ENCODE measurements at places on chromosomes 12 and 14.

- DNase-seq = no peak
Observed at GRCh38 chr12:48965298-48965838, 6.2 kb downstream of the WNT10B start.

DNA sequence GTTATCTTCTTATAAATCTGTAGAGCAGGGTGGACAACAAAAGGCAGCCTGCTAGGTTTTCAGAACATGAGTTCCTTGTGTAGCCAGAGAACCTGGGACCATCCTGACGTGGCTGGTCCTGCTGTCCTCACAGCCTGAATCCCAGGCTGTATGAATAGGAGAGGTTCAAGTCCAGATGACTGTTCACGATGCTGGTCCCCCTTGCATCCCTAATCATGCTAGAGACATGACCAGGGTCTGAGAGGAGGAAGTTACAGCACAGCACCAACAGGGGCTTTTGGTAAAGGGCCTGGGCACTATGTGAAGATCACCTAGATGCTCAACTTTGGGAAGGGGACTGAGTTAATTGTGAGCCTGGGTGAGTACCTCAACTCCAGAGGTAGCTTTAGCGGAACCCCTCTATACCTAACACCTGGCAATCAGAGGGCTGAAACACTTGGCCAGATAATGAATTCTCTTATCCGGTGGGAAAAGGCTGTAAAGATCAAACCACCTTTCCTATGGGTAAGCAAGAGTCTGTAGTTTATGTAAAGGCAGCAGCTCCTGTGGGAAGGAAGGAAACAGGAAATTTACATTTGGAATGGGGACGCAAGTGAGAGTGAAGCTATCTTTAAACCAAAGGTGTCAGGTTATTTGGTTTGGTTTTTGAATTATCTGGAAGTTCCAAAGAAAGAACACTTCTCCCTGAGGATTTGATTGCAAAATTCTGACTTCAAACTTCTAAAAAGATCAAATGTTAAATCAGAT, 112.8 kb downstream of the DAD1 start:
- no peak for DNase-seq

- no peak for DNase-seq
Observed at GRCh38 chr12:120346681-120347080, 19.1 kb upstream of the PLA2G1B start.

- no peak for DNase-seq
Observed at GRCh38 chr14:39558525-39558924, 126.3 kb upstream of the FBXO33 start.

- no peak for DNase-seq
Observed at GRCh38 chr12:120874547-120875245, 29.5 kb downstream of the SPPL3 start.

- DNase-seq = no peak
Observed at GRCh38 chr12:54184024-54184805, 4.6 kb downstream of the SMUG1 start.

DNA sequence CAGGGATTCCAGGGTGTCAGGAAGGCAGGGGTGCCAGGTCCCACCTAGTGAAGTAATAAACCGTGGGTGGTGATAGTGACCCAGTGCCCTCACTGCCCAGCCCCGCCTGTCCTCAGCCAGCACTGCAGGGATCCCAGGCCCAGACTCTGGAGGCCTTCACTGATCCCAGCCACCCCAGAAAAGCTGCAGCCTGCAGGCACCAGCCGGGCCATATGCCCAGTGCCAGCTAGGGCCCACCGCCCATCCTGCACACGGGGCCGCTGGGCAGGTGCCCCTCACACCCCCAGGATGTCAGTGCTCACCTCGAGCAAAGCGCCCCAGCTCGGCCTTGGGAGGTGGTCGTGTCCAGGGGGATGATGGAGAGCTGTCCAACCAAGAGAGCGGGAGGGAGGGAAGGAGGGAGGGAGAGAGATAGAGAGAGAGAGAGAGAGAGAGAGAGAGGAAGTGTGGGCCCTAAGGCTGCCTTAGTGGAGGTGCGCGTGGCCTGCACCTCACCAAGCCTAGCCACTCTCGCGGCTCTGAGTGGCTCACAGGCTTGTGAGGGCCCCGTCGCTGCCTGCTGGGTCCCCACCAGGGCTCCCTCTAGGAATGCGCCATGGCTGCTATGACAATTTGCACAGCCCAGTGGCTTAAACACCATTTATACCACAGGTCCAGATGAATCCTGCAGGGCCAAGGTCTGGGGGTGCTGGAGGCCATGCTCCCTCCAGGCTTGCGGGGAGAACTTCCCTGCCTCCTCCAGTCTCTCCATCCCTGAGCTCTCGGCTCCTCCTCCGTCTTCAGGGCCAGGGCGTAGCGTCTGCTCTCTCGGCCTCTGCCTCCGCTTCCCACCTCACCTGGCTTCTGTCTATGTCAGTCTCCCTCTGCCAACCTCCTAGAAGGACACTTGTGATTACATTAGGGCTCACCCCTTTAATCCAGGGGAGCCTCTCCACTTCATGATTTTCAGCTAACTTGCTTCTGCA, 401.0 kb downstream of the TMEM121 start:
- DNase-seq = no peak

- DNase-seq = no peak
Observed at GRCh38 chr12:94550964-94551363, 91.3 kb upstream of the CEP83 start.

- no peak for DNase-seq
Observed at GRCh38 chr12:59843260-59843843, 247.5 kb downstream of the SLC16A7 start.

GRCh38 chr12:96302687-96303310, 97.4 kb downstream of the CDK17 start:
- no peak for DNase-seq

- DNase-seq = no peak
Observed at GRCh38 chr12:94676031-94676641, 25.8 kb upstream of the TMCC3 start.

DNA sequence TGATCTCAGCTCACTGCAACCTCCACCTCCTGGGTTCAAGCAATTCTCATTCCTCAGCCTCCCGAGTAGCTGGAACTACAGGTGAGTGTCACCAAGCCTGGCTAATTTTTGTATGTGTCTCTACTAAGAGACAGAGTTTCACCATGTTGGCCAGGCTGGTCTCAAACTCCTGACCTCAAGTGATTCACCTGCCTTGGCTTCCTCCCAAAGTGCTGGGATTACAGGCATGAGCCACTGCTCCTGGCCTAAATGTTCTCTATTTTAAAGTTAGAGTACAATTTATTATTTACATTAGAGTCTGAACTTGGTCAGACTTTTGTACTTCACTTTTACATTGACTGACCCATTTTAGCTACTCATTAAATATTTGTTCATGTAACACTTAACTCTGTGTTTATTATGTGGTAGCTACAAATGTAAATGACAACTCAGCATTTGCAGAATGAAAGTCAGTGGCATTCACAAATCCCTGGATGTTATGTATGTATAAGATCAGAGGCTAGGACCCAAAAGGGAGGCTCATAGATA, 409.6 kb downstream of the APAF1 start:
- no peak for DNase-seq
